ENCODE measurements at places on chromosomes 1 and 21.

GRCh38 chr1:214244841-214245240, 36.1 kb upstream of the SMYD2 start:
- no peak for DNase-seq

- no peak for DNase-seq
Observed at GRCh38 chr1:183330335-183330734, 87.8 kb downstream of the NMNAT2 start.

DNA sequence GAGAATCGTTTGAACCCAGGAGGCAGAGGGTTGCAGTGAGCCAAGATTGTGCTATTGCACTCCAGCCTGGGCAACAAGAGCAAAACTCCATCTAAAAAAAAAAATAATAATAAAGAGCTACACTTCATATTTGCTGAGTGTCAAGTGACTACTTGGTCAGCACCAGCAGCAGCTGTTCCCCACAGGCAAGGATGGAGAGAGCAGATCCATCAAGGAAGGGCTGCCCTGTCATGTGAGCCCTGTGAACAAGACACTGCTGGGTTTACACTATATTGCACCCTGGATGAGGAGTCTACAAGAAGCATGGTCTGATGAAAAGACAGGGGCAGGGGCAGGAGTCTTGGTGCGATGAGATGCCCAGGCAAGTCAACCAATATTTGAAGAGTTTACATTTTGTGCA, 3.6 kb downstream of the CTNNBIP1 start:
- DNase-seq: no peak

DNA sequence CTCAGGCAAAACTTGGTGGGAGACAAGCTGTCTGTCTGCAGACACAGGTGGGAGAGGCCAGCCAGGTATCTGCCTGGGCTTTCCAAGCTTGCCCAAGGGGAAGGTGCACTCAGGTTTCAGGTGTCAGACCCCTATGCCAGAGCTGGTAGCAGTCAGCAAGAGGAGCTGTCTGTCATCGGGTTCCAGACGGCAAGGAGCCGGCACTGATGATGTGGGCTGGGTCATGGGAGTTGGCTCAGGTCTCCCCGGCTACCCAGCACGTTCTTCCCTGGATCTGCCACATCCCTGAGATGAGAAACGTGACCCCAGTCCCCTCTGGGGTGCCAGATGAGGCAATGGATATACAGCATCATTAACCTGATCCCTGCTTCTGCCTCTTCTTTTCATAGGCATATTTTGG, 23.0 kb downstream of the TMCC2 start:
- no peak for DNase-seq

GRCh38 chr1:100719490-100719889, at the start of gene VCAM1:
TSS of gene VCAM1 (plus strand) at chr1:100719742. CDS start at chr1:100719861, 119 bp downstream.
- no peak for DNase-seq

DNA sequence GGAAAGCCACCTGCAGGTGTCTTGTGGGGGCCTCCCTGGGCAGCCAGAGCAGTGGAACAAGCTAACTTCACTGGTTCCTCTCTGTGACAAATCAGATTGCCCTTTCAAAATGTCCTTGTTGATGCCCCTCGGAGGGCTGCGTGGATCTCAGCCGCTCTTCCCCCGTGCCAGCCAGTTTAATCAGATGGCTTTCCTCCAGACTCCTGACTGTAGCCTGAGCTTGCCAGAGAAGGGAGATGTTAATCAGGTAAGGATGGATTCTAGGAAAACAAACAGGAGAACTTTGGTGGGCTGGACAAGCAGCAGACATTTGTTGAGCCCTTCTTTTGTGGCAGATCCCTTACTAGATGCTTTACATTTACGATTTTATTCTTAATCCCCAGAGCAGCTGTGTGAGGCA, 88.2 kb downstream of the DMRTA2 start:
- no peak for DNase-seq

DNA sequence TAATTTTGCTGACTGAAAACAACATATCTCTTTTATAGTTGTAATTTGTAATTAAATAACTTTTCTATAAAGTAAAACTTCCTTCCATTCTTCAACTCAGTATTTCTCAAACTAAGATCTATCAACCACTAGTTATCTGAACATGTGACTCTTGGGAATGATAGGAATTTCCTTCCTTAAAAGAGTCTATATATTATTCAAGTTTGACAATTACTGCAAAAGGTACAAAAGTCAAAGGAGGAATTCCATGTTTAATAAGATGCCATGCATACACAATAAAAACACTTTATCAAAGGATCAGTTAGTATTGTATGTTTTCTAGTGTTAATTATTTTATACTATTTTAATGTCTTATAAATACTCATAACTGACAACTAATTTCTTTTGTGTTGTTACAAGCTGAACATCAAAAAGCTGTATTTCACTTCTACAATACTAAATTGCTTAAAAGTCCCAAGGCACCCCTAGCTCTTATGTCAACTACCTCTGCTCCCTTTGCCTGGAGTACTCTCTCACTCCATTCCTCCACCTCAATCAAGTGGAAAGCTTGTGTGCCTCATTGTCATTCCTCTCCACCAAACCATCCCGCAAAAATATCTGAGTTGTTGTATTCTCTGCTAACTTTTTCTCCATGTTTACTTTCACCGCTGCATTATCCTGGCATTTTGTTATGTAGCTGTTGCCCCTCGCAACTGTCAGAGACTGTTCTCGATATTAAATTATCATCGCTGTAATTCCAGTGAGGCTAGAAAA, 67.9 kb downstream of the SLC44A5 start:
- DNase-seq: no peak

DNA sequence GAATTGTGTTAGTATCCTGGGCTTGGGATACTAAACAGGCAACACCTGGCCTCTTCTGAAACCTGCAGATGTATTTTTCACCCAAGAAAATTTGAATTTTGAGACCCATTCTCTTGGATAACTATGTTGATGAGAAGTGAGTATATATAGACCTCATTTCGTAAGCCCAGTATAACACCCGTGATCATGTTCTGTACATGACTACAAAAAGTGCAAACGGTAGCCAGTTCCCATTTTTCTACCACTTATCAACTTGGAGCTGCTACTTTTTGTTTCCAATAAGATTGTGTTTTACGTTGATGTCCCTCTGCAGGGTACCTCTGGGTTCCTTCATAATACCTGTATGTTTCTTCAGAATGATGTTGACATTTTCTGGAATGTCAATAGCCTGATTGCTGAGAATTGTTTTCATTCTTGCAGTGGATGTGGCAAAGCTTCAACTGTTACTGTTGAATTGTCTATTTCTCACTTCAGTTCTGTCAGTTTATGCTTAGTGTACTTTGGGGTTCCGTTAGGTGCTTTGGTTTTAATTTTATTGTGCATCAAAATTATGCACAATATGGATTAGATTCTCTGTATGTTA, 48.1 kb downstream of the ZFYVE9 start:
- no peak for DNase-seq

- DNase-seq: no peak
Observed at GRCh38 chr1:77039739-77040138, 172.5 kb downstream of the ST6GALNAC5 start.

DNA sequence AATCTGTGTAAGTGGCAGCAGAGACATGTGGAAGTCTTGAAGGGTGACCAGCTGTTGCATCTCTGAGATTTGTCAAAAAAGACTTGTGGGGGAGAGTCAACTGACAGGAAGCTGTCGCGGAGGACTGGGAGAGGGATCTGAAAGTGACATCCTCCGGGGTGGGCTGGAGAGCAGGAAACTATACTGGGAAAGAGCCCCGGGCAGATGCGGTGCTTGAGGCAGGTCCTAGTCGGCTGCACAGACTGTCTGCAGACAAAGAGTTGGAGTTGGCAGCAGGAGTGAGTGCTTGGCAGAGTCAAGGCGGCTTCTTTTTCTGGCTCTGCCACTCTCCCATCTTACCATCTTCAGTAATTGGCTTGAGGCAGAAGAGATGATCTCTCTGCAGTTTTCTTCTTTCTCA, 294.0 kb upstream of the C1orf87 start:
- no peak for DNase-seq

DNA sequence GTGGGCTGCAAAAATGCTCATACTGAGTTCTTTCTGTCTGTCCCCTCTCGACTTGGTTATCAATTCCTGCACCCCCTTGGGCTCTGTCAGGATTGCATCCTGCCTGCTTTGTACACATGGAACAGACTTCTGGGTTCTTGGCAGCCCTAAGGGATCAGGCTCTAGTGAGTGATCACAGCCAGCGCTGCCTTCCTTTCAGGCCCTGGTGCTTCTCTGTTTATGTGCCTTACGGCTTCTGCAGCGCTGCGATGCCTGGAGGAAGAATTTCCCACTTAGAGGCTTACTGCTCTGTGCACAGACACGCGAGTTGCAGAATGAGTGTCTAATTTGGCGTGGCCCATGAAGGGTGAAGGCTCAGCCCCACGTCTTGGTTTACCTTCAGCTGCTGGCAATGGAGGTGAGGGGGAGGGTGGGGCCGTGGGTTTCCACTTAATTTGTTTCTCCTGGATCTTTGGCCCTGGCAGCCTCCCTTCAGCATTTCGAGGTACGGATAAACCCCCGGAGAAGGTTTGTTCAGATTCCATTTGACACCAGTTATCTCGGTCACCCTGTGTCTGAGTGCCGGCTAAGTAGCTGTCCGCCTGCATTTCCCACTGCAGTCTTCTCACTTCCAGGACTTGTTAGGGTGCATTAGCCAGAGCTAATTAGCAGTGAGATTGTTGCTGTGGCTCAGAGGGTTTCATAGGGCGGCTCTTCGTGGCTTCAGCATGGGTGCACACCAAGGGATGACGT, 227.3 kb downstream of the DYRK1A start:
- no peak for DNase-seq

DNA sequence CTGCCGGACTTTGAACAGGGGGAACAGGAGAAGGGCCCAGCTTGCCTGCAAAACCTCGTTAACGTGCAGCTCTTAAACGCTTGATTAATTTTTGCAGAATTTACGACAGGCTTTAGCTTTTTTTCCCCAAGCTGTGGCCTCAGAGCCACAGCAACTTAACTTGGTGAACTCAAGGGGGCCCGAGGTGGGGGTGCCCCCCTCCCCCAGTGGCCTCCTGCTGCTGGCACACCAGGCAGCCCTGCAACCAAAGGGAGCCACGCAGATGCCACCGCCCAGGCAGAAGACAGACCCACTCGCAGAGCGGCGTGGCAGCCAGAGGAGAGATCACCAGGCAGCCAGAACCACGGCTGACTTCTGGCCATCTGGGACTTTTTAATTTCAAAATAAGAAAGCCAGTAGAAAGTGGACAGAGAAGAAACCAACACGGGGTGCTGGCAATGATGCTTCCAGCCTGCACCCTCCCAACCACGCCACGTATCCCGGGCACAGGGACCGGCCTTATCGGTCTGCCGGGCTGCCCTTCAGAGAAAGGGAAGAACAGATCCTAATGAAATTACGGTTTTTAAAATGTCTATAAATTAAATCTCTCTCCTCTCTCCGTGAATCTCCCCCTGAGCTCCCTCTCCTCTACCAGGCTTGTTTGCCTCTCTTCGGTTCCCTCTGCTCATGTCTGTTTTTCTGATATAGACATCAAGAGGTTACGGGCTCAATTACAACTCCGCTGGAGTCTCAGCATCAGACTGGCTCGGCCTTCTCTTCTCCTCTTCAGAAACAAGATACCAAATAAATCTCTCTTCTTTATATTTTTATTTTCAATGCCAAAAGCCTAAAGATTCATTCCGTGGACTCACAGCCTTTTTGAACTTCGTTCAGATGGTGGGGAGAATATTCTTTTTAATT, 6.4 kb downstream of the CASZ1 start:
- DNase-seq: no peak

DNA sequence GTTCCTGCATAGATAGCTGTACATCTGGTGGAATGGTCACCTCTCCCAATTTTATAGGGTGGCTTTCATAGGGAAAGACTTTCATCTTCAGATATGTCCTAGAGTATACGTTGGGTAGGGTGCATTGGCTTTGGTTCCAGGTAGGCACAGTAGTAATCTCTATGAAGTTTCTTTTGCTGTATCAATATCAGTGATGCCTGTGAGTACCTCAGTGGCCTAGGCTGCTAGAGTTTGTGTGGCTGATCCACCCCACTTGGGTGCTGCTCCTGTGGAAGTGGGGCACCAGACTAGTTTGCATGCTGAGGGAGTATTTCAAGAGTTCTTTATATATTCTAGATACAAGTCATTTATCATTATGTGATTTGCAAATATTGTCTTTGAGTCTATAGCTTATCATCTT, 370.5 kb upstream of the VAMP3 start:
- DNase-seq: no peak

GRCh38 chr1:203069030-203069747, 16.6 kb downstream of the MYOG start:
- no peak for DNase-seq

Data from activated CD4-positive, alpha-beta T cell treated with anti-CD3 and anti-CD28 coated beads for 4 hours (primary cell).